CD8-positive, alpha-beta T cell (primary cell): ENCODE measurements at places on chromosomes 13 and 19.

- DNase-seq: peak; percentile 83
Measured at GRCh38 chr19:34308381-34309367, 54.3 kb downstream of the GARRE1 start.

DNA sequence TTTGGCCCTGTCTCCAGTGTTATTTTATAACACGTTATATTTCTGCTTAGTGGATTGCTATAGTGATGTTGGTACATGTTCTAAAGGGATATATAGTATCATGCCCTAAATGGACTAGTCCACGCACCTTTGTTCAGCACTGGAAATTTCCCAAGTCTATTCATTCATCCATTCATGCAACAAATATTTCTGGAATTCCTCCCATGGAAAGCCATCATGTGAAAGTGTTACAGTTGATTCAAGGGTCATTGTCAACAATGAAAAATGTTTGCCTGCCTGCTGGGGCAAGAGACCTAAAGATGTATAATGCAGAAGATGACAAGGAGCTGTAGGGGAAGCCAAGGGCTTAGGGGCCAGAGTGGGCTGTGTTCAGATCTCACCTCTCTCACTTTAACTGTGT lies 10.8 kb upstream of the HSPH1 start:
- DNase-seq: no peak

- DNase-seq: no peak
Measured at GRCh38 chr19:53554804-53555203, 16.9 kb downstream of the ZNF331 start.

- no peak for DNase-seq
Measured at GRCh38 chr13:50735071-50735470, 108.4 kb downstream of the DLEU7 start.

DNA sequence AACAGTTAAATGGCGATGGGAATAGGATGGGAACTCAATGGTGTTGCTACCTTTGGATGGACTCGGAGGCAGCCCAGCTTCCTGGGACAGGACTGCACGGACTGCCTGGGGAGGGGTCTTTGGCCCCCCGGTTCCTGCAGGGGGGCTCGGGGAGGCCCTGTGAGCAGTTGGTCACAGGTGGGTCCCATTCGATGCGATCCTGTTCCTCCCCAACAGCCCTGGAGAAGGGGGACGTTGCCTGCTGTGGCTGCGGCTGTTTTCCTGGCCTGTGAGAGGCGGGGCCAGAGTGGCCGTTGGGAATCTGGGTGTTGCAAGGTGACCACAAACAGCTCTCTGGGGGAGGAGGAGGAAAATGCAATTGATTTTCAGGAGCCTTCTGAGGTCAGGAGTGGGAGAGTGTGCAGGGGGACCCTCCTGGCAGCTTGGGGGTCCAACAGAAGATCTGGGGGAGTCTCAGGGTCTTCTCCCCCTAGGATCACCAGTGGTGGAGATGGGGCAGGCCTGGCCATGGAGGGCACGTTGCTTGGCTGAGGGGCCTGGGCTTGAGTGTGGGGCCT lies 1.9 kb upstream of the PLPPR3 start:
- no peak for DNase-seq

DNA sequence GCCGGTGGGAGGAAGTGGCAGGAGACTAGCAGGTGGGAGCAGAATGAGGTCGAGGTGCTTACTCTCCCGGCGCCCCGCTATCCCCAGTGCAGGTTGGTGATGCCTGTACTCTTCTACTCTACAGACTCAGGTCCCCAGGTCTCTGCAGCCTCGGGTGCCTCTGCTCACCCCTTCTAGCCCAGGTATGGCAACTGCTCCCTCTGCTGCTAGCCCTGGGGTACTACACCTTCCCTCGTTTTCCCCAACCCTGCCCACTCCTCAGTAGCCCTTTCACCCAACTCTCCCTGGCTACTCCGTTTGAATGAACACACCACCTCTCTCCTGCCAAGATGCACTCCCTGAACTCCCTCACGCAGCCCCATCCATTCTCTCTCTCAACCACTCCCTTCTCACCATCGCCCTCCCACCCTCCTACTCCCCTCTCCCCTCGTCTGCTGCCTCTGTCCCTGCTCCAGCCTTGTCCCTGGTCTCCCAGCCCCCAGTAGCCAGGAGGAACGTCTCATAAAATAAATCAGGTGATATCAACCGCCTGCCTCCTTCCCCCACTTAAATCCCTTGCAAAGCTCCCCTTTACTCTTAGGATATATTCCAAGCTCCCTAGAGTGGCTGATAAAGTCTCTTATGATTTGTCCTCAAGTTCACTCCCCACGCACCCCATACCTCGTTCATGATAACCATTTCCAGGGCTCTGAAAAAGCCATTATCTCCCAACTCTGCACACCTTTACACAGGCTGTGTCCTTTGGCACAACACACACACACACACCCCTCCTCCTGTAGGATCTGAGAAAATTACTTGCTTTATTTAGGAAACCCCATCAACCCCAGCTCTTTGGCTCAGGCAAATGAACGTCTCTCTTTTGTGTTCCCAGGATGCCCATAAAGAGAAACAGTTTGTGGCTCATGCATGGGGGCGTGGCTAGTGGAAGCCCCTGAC lies 8.2 kb upstream of the MEIS3 start:
- peak; percentile 75 for DNase-seq

GRCh38 chr13:38952827-38953226 lies 37.8 kb downstream of the STOML3 start:
- DNase-seq: no peak

DNA sequence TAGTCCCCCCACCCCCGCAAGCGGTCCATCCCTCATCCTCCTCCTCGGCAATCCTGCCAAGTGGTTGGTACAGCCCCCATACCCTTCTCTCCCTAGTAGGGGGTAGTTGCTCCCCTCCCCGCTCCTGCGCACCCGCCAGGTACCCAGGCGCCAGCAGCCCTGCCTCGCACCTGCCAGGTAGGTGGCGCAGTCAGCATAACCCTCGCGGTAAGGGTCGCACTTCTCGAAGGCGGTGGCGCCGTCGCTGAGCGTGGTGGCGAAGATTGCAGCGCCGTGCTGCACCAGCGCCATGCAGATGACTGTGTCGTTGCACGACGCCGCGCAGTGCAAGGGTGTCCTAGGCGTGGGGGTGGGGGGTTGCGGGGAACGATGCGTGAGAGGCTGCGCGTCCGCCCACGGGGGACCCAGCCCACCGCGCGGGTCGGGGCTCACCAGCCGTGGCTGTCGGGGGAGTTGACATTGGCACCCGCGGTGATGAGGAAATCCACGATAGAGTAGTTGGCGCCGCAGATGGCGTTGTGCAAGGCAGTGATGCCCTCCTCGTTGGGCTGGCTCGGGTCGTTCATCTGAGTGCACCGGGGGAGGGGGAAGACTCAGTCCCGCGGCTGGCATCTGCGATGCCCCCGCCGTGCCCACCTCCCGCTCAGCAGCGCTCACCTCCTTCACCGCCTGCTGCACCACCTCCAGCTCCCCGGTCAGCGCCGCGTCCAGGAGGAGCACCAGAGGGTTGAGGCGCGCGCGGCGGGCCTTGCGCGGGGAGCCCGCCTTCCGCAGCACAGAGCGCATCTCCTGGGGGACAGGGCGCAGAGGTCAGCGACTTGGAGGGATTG lies 15.2 kb upstream of the ERCC2 start:
- no peak for DNase-seq

GRCh38 chr19:37303591-37304171 lies 67.2 kb upstream of the ZNF527 start:
- no peak for DNase-seq

DNA sequence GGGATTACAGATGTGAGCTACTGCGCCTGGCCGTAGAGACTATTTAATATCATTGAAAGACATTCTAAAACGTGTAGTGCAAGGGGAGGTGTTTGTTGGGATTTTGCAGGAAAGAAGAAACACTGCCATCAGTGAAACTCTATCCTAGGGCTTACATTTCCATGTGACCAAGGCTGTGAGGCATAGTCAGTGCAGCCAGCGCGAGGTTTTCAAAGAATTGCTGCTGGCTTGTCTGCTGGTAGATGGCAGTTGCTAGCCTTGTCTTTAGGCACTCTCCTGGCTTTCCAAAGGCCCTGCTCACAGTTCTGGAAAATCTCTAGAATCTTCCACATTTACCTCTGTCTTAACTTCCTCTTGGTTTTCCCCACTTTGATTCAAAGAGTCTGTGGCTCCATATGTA lies 77.5 kb downstream of the GPC6 start:
- DNase-seq: no peak

GRCh38 chr19:40284501-40285352 lies at the start of gene AKT2:
Gene AKT2, minus strand, starts transcription at chr19:40285345. Its CDS starts 20,078 bp downstream, at chr19:40265267.
- DNase-seq: no peak

- no peak for DNase-seq
Measured at GRCh38 chr19:50686310-50687032, 33.1 kb downstream of the SHANK1 start.

- no peak for DNase-seq
Measured at GRCh38 chr13:32428581-32429432, 877 bp upstream of the N4BP2L1 start.

DNA sequence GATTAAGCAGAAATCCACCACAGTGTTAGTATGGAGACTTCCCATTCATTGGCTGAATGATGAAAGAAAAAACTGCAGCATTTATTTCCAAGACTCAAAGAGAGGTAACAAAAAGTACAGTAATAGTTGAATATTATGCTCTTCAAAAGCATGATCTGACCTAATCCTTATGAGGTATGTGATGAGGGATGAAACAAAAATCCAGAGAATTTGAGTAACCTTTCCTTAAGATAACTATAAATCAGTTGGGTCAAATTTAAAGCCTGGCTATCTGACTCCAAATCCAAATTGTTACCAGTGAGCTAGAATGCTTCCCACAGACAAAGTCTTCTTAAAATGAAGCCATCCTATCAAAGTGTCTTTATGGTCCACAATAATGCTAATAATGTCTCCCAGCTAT lies 38.1 kb downstream of the NUFIP1 start:
- no peak for DNase-seq

GRCh38 chr13:27383104-27383921 lies 41.1 kb upstream of the GTF3A start:
- DNase-seq: no peak

DNA sequence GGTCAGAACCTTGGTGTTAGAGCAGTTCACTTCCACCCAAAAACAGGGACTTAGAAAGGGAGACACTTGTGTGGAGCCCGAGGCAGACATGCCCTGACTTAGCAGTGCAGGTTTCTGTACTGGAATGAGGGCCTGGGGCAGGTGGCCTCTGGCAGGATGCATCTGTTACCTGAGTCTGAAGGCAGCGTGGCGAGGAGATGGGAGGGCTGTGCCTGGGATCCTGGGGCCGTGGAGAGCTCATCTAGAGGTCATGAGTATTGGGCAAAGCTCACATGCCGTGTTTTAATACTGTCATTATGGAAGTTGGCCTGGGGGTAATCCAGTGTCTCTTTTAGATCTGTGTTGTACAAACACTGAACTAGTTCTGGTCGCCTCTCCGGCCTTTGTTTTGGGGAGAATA lies 21.4 kb downstream of the KDM4B start:
- DNase-seq: no peak

GRCh38 chr13:33175991-33176390 lies 109.6 kb downstream of the STARD13 start:
- no peak for DNase-seq

- DNase-seq: no peak
Measured at GRCh38 chr19:55251341-55252081, 7.3 kb downstream of the PPP6R1 start.

GRCh38 chr13:36432106-36432544 lies at the start of gene CCNA1:
Gene CCNA1, plus strand, starts transcription at chr13:36432495. Its CDS starts 562 bp downstream, at chr13:36433057.
- DNase-seq: no peak

DNA sequence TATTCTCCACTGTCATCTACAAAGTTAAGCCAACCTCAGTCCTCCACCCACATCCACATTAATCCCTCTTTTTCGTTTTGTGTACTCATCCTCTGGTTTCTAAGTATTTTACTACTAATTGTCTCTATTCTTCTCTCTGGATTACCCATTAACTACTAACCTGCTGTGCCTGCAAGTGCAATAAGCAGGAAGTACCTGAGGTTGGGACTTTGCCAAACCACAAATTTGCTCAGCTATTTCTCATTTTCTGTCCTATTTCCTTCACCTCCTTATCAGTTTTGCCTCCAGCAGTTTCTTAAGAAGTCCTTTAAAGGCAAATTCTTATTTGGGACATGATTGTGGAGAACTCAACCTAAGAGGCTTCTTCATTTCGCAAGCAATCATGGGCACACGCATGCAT lies 1708.9 kb downstream of the SLITRK5 start:
- no peak for DNase-seq

GRCh38 chr19:56869886-56870285 lies 29.4 kb upstream of the PEG3 start:
- no peak for DNase-seq

DNA sequence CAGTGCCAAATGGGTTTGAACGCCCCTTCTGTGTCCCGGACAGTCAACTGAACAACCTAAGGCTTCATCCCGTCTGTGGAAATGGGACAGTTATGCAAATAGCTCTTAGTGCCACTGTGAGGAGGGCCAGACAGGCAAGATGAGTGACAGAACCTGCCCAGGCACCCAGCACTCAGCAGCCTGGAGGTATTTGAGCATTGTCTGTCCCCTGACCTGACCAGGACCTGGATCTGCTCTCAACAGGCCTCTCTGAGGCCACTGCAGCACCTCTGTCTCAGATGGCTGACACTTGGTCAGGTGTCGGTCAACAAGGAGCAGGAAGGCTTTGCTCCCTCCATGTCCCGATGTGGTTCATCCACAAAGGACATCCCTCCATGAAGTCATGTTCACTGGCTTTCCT lies 67.9 kb downstream of the CCDC70 start:
- DNase-seq: no peak

DNA sequence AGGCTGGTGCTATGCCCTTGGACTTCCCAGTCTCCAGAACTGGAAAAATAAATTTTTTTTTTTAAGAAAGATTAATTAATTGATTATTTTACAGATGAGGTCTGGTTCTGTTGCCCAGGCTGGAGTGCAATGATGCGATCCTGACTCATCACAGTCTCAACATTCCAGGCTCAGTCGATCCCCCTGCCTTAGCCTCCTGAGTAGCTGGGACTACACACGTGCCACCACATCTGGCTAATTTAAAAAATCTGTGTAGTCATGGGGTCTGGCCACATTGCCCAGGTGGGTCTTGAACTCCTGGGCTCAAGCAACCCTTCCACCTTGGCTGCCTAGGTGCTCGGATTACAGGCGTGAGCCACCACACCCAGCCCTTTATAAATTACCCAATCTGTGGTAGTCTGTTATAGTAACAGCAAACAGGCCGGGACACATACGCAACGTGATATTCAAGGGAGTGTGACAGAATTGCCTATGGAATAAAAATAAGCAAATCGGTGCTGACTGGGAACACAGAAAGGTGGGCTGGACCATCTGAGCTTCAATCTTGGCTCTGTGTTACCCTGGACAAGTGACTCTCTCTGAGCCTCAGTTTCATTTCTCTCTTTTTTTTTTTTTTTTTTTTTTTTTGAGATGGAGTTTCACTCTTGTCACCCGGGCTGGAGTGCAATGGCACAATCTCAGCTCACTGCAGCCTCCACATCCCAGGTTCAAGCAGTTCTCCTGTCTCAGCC lies 42.8 kb downstream of the PIN1 start:
- DNase-seq: no peak

- DNase-seq: no peak
Measured at GRCh38 chr13:98339684-98340425, 162.8 kb upstream of the RNF113B start.

DNA sequence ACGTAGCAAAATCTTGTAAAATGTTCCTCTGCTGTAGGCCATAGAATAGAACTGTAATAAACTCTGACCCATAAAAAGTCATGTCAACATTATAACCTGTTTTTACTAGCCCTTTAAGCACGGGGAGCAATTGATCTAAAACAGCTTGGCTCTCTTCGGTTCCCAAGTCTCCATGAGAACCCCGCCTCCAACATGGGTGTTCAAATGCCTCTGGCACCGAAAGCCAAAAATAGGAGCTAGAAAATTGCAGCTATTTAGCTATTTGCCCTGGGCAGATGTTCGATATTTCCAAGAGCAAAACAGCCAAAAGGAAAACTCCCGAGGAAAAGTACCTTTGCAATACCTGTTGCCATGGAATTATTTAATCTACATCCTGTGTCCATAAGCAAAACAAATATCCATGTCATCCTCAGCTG lies 563.1 kb downstream of the EFNB2 start:
- DNase-seq: no peak
